CD4-positive, alpha-beta T cell treated with Interleukin-15 for 1 hour (primary cell): ENCODE measurements at places on chromosomes 6 and 20.

- no peak for DNase-seq
Measured at GRCh38 chr20:38894091-38894847, 31.9 kb upstream of the FAM83D start.

- DNase-seq: no peak
Measured at GRCh38 chr6:148218542-148219258, 123.9 kb upstream of the SASH1 start.

DNA sequence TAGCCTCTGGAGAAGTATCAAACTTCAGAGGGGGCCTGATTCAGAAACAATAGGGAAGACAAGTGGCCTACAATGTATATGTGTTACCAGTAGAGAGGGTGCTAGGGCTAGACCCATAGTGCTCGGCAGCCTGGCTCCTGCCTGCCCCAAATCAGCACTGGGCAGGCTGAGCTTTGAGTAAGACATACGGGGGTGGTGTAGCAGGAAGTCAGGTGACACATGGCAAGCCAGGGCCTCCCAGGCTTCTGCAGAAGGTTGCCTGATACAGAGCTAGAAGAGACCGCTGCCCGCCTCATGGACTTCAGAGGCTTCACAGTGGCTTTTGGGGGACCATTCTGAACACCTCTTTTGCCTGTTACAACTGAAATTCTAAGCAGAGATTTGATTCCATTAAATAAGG, 43.4 kb downstream of the RALY start:
- peak; percentile 17 for DNase-seq

DNA sequence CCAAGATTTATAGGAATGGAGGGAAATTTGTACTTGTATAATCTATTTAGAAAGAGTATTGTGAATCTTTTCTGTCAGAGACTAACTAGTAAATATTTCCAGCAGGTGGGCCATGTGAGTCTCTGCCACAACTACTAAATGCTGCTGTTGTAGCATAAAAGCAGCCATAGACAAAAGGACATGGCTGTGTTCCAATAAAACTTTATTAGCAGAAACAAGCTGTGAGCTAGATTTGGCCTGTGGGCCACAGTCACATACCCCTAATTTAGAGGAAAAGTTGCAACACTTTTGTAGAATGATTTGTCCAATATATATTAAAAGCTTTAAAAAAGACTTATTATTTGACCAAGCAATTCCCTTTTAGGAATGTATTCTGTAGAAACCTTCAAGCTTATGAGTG, 207.2 kb downstream of the LMBRD1 start:
- no peak for DNase-seq

GRCh38 chr6:79266051-79266450, 31.6 kb upstream of the HMGN3 start:
- DNase-seq: no peak

DNA sequence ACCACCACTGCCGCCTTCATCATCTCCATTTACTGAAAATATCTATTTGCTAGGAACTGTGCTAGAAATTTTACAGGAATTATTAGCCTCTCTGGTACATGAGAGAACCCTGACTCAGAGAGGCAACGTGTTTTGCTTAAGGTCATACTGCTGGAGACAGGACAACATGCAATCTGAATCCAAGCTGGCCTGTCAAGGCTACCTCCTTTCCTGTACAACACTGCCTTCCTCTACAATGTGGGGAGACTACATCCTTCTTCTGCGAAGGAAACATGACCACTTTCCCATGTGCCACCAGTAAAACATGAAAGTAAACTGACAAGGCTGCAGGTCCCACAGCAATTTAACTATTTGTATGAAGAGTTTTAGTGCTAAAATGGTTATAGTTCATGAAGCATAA, 200.9 kb downstream of the BACH2 start:
- no peak for DNase-seq

DNA sequence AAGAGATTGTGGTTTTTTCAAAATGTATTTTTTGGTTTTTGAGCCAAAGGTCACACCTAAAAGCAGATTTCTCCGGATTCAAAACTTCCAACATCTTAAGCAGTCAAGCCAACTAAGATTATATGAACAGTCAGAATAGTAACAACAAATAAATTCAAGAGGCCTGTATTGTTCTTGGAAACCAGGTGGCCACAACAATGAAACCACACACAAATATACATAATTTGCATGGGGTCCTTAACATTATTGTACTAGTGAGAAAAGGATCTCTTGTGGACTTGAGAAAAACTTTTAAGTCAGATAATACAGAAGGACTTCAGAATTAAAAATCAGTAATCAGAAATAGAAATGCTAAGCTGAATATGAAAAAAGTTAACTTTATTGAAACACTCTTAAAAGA, 40.6 kb downstream of the NOL7 start:
- no peak for DNase-seq
